ENCODE measurements at places on chromosomes 16 and 17. TPM values are rescaled to one million over a fixed set of nuclear protein-coding genes. Genes with fewer than 3 reads are reported as not detected.

DNA sequence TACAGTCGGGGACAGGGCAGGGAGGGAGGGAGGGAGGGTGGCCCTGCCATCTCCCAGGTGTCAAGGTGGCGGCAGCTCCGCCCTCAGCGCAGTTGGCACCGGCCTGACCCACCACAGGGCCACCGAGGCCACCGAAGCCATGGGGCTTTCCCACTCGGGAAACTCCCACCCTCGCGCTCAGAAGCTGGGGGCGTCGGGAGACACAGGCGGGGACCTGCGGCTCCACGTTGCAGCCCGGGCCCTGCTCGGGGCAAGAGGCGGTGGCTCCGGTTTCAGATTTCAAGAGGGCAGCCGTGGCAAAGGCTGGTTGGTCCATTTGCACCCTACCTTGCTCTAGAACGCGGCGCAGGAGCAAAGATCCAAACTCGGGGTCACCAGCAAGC lies 544 bp downstream of the CYB561 start:
- DNase-seq, result peak; percentile 24
- peaks cover 37% of the 10 kb centered on the region for H3K4me1 ChIP-seq
- peaks cover 20% of the 10 kb centered on the region for H3K27me3 ChIP-seq
- peak overlapping the region; percentile 72 for H3K27ac ChIP-seq
- no peaks in the 10 kb centered on the region for H3K36me3 ChIP-seq
- peak overlapping the region; percentile 50 for H3K4me3 ChIP-seq

- H3K4me1 ChIP-seq, result peaks cover 45% of the 10 kb centered on the region
- no peaks in the 10 kb centered on the region for H3K27me3 ChIP-seq
- peaks cover 21% of the 10 kb centered on the region for H3K36me3 ChIP-seq
- DNase-seq, result no peak
Observed at GRCh38 chr16:27458258-27458657, 56.3 kb downstream of the IL21R start.

GRCh38 chr17:13107676-13108235 lies 89.9 kb upstream of the ELAC2 start:
- H3K36me3 ChIP-seq, result no peaks in the 10 kb centered on the region
- DNase-seq, result no peak
- no peaks in the 10 kb centered on the region for H3K4me1 ChIP-seq
- no peaks in the 10 kb centered on the region for H3K27me3 ChIP-seq

GRCh38 chr16:9033125-9033830 lies 58.2 kb upstream of the HAPSTR1 start:
- DNase-seq, result no peak
- H3K4me1 ChIP-seq, result no peaks in the 10 kb centered on the region

- peaks cover 9% of the 10 kb centered on the region for H3K27me3 ChIP-seq
- no peaks in the 10 kb centered on the region for H3K36me3 ChIP-seq
- H3K4me3 ChIP-seq, result no peak overlapping the region
- no peak overlapping the region for H3K27ac ChIP-seq
- DNase-seq, result no peak
Observed at GRCh38 chr16:86991679-86992078, 325.5 kb downstream of the C16orf95 start.

DNA sequence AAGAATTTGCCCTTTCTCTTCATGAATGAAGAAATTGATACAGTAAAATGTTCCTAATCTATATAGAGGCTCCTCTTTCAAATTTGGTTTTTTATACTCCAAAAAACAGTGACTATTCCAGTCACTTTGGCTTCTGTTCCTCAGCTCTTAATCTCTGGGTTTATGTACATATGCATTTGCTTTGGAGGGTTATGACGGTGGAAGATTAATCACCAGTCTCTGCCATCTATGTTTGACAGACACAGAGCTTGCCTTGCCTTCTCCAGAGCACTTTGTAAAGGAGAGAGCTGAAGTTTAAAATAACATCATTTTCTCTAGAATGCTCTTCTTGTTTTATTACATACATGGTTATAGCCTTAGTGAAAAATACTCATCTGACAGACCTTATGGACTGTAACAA lies 99.3 kb downstream of the NLK start:
- H3K4me1 ChIP-seq, result no peaks in the 10 kb centered on the region
- H3K4me3 ChIP-seq, result no peak overlapping the region
- no peak overlapping the region for H3K27ac ChIP-seq
- no peak for DNase-seq
- H3K27me3 ChIP-seq, result no peaks in the 10 kb centered on the region

- H3K4me1 ChIP-seq, result no peaks in the 10 kb centered on the region
- no peak overlapping the region for H3K4me3 ChIP-seq
- no peaks in the 10 kb centered on the region for H3K36me3 ChIP-seq
- DNase-seq, result no peak
Observed at GRCh38 chr16:85284141-85284817, 172.0 kb upstream of the CIBAR2 start.

GRCh38 chr17:77675816-77676215 lies 282.7 kb upstream of the TNRC6C start:
- no peak for DNase-seq
- H3K4me3 ChIP-seq, result no peak overlapping the region
- peaks cover under 1% of the 10 kb centered on the region for H3K36me3 ChIP-seq
- H3K4me1 ChIP-seq, result peaks cover 3% of the 10 kb centered on the region
- peak overlapping the region; percentile 3 for H3K27ac ChIP-seq
- peaks cover 10% of the 10 kb centered on the region for H3K27me3 ChIP-seq

- no peak overlapping the region for H3K4me3 ChIP-seq
- no peak for DNase-seq
- H3K27ac ChIP-seq, result no peak overlapping the region
- H3K36me3 ChIP-seq, result peaks cover 1% of the 10 kb centered on the region
- H3K4me1 ChIP-seq, result peaks cover 2% of the 10 kb centered on the region
Observed at GRCh38 chr16:86157616-86158247, 258.8 kb downstream of the IRF8 start.

DNA sequence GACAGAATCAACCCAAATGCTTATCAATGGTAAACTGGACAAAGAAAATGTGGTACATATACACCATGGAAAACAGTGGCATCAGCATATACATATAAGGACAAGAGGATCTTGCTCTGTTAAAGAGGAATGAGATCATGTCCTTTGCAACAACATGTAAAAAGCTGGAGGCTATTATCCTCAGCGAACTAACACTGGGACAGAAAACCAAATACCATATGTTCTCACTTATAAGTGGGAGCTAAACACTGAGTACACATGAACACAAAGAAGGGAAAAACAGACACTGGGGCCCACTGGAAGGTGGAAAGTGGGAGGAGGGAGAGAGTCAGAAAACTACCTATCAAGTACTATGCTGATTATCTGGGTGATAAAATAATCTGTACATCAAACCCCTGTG lies 447.3 kb upstream of the MAF start:
- peaks cover 2% of the 10 kb centered on the region for H3K27me3 ChIP-seq
- no peaks in the 10 kb centered on the region for H3K4me1 ChIP-seq
- no peaks in the 10 kb centered on the region for H3K36me3 ChIP-seq
- DNase-seq, result no peak
- H3K27ac ChIP-seq, result no peak overlapping the region

DNA sequence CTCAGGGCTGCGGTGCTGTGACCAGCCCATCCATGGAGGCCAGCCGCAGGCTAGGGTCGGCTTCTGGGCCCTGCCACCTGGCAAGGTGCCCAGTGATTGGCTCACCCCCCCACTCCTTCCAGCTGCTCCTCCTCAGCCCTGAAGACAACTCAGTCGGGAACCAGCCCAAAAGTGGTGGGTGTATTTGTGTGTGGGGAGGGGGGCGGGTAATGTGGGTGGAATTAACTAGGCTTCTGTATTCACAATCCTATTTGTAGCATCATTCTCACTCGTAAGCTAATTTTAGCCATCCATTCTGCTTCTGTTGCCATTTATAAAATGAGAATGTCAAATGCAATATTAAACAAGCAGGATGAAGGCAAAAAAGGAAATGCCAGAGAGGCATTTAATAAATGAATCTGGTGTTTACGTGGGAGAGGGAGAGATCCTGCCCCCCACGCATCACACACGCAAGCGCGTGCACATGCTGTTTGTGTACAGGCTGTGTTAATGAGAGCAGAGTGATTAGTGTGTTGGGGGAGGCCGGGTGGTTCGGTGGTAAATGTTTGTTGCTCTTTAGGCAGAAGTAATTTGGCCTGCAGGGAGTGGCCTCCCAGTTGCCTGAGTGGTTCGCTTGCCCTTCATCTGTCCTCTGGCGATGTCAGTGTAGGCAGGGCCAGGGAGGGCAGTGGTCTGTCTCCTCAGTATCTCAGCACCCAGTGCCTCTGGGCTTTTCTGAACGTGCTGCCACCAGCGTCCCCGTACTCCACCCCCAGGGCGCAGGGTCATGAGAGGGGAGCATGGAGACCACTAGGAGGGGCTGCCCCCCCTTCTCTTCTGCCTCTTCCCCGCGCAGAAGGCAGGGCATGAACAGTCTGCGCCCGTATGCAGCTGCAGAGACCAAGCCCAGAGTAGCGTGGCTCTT lies 140.1 kb downstream of the CCDC182 start:
- H3K27me3 ChIP-seq, result no peaks in the 10 kb centered on the region
- peak overlapping the region; percentile 59 for H3K4me3 ChIP-seq
- DNase-seq, result peak; percentile 58

- no peak overlapping the region for H3K27ac ChIP-seq
- no peak overlapping the region for H3K4me3 ChIP-seq
- no peaks in the 10 kb centered on the region for H3K27me3 ChIP-seq
- no peak for DNase-seq
Observed at GRCh38 chr17:73437826-73438225, 126.0 kb upstream of the CDC42EP4 start.

DNA sequence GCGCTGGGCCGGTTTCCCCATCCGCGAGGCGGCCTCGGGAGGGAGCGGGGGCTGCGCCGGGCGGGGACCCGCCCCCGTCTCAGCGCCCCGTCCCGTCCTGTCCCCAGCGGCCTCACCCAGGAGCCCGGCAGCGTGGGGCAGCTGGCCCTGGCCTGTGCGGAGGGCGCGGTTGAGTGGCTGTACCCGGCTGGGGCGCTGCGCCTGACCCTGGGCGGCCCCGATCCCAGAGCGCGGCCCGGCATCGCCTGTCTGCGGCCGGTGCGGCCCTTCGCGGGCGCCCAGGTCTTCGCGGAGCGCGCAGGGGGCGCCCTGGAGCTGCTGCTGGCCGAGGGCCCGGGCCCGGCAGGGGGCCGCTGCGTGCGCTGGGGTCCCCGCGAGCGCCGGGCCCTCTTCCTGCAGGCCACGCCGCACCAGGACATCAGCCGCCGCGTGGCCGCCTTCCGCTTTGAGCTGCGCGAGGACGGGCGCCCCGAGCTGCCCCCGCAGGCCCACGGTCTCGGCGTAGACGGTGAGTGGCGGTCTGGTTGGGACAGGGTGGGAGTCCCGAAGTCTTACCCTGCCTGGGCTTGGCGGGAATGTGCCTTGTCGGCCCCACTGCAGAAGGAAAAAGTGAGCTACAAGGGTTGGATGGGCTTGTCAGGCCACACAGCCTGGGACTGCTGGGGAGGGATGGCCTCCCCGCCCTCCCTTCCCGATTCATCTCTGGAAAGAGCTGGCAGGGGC lies 720 bp downstream of the METRN start:
- H3K4me3 ChIP-seq, result peak overlapping the region; percentile 13
- H3K27ac ChIP-seq, result no peak overlapping the region
- peaks cover 24% of the 10 kb centered on the region for H3K27me3 ChIP-seq
- H3K4me1 ChIP-seq, result peaks cover 17% of the 10 kb centered on the region

DNA sequence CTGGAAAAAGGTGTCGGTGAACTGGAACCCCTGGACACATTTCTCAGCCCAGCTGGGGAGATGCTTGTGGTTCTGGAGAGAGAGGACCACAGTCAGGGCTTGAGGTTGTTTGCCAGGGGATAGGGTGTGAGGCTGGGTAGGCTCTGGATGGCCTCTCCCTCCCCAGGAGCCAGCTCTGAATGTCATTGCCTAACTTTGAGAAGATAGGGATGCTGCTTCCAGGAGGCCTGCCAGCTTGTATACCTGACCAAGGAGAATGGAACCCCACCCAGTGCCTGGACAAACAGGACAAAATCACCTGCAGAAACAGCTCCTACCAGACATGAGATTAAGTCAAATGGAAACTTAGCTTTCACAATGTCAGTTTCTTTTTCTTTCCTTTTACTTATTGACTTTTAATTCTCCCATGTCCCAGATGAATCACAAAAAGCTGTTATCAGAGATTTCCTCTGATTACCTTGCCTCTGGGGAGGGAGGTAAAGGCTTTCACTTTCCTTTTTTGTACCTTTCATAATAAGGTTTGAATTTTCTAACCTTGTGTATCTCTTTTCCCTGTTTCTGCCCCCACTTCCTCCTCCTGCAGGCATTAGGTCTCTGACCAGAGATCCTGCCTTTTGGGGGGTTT lies 29.8 kb upstream of the PLLP start:
- no peaks in the 10 kb centered on the region for H3K27me3 ChIP-seq
- no peak for DNase-seq
- peak overlapping the region; percentile 68 for H3K27ac ChIP-seq
- peaks cover 25% of the 10 kb centered on the region for H3K4me1 ChIP-seq

- H3K4me1 ChIP-seq, result peaks cover 98% of the 10 kb centered on the region
- peak overlapping the region; percentile 69 for H3K4me3 ChIP-seq
- H3K36me3 ChIP-seq, result peaks cover 25% of the 10 kb centered on the region
- peak; percentile 82 for DNase-seq
- no peaks in the 10 kb centered on the region for H3K27me3 ChIP-seq
Observed at GRCh38 chr17:40602445-40603443, 37.5 kb upstream of the CCR7 start.

DNA sequence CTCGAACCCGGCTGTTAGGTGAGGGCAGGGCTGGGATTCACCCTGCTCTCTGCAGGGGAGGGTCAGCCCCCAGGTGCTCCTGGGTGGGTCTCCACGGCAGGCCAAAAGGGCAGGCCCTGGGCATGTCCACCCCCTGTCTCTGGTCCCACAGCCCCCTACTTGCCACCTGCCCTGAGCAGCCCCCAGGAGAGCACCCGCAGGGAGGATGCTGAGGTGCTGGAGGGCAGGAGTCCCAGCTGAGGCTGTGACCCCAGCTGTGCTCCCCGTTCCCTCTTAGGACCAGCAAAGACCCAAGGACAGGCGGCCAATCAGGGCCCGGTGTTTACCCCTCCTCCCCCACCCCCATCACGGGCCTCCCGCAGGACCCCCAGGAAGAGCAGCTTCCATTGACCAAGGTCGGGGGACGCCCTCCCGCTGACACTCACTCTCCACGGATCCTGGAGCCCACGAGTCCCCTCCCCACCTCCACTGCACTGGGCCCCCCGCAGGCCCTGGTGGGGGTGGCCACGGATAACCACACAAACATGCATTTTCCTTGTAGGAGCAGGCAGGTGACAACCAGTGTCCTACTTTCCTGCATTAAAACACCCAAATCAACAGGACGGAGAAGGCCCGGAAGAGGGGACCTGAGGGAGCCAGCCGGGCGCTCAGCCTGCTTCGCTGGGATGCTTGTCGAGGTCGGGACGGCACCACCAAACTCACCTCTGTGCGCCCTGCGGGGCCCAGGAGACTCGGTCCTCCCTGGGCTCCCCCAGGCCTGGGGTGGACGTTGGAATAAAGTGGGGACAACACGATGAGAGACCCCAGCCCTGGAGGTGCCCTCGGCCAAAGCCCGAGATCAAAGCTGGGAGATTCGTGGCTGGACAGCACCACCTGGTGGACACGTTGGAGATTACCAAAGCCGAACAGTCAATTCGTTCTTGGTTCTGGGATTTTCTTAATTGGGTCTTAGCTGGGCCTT lies 22.5 kb upstream of the ENPP7 start:
- peaks cover 3% of the 10 kb centered on the region for H3K4me1 ChIP-seq
- peak; percentile 67 for DNase-seq
- H3K27me3 ChIP-seq, result no peaks in the 10 kb centered on the region
- no peak overlapping the region for H3K4me3 ChIP-seq
- H3K27ac ChIP-seq, result no peak overlapping the region
- H3K36me3 ChIP-seq, result no peaks in the 10 kb centered on the region

- H3K36me3 ChIP-seq, result peaks cover 59% of the 10 kb centered on the region
- H3K4me3 ChIP-seq, result no peak overlapping the region
- no peak overlapping the region for H3K27ac ChIP-seq
- no peak for DNase-seq
- H3K4me1 ChIP-seq, result no peaks in the 10 kb centered on the region
Observed at GRCh38 chr16:56399047-56399446, 26.3 kb downstream of the AMFR start.

Gene HLF
- 0.65 TPM for total RNA-seq

Gene MSL1
- 97.1 TPM for total RNA-seq

Gene C1QTNF1
- total RNA-seq, result not detected

Gene SLC9A5
- 2.0 TPM for total RNA-seq

Gene CRHR1
- not detected for total RNA-seq

Gene C16orf74
- 1.7 TPM for total RNA-seq

Gene CORO6
- 2.4 TPM for total RNA-seq

Gene DNAI2
- total RNA-seq, result 1.3 TPM
